Stimulated activated CD4-positive, alpha-beta T cell treated with anti-CD3 and anti-CD28 coated beads, Interleukin-1b, Interleukin-23, amount 100 ng/mL, for 4 hours (primary cell): ENCODE measurements at places on chromosomes 7 and 10.

- no peak for DNase-seq
Observed at GRCh38 chr7:67463983-67464382, 467.4 kb downstream of the TYW1 start.

GRCh38 chr10:33215635-33216034 lies 118.8 kb downstream of the NRP1 start:
- DNase-seq: no peak

GRCh38 chr7:100575206-100575631 lies 1.5 kb upstream of the SAP25 start:
- no peak for DNase-seq

DNA sequence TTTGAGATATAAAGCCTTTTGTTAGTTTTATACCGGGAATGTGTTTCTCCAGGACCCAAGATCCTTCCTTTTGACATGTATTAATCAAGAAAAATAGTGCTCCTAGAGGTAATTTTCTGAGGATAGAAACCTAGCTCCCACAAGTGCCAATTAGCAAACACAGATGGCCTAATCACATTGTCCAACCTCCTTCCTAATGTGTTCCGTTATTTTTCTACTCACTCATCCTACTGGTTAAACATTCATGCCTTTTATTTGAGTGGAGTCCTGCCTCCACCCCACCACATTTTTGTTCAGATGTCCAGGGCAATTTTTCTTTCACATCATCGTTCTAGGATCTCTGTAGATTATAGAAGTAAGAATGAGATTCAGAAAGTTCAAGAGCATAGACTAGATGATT lies 610.0 kb upstream of the MBL2 start:
- DNase-seq: no peak

DNA sequence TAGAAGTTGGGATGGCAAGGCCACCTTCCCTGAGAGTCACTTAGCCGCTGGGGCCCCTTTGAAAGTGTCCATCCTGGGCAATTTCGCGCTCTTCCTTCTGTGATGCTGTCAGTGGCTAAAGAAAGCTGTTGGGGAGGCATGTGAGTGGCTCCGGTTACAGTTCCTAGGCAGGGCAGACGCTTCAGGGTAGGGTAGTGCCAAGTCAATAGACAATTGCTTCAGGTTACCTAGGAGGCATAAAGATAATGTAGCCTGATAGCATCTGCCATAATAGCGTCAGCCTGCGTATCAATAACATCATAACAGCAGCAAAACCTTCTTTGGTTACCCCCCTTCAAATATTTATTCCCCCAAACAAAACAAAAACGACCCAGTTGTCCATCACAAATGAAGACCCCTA lies at the start of gene FAM107B:
TSS of gene FAM107B (minus strand) at position 101 of the 400 bp plus-strand sequence. CDS start 234 bp downstream, outside the sequence.
- DNase-seq: no peak

DNA sequence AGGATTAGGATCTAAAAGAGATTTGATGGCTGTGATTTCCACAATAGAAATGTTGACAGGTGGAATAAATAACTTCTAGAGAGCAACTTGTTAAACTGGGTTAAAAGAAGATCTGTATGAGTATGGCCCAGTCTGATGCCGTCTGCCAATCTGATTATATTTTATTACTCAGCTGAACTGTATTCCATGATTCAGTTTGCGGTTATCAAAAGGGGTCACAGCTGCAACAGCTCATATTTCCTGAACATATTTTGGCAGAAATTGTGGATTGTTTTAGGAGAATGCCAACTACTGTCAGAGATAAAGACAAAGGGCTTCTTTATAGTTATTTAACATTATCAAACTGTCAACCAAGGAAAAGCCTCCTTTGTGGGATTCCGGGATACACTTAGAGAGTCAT lies 244.8 kb upstream of the MINDY3 start:
- no peak for DNase-seq

DNA sequence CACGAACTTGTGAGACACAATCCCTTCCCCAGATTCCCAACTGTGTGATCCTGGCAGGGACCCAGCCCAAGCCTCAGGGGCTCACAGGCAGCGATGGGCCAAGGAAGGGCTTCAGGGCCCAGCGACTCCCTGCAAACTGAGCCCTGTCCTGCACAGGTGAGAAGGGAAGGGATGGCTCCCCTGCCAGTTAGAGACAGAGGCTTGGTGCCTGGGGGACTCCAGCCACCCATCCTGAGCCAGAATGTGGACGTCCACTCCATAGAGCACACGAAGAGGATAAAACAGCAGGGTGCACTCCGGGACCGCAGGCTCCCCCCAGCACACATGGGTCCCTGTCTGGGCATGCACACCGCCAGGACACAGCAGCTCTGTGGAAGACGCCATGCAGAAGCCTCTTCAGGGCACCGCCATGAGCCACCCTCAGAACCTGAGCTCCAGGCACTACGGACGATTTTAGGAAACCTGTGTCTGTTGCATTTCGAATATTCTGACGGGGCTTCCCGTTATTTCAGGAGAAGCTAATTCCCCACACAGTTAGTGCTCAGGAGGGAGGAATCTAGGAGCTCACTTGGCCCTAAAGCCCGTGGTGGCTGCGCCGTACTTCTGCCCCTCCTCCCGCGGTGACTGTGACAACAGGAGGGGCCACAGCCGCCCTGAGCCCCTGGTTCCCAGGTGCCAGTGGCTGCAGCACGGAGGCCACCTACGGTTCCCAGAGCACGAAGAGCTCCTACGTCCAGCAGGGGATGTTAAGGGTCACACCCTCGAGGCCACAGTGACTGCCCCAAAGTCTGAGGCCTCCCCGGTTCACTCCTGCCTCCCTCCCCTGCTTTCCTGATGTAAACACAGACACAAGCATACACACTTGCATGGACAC lies 326.0 kb downstream of the PTPRN2 start:
- DNase-seq: no peak

DNA sequence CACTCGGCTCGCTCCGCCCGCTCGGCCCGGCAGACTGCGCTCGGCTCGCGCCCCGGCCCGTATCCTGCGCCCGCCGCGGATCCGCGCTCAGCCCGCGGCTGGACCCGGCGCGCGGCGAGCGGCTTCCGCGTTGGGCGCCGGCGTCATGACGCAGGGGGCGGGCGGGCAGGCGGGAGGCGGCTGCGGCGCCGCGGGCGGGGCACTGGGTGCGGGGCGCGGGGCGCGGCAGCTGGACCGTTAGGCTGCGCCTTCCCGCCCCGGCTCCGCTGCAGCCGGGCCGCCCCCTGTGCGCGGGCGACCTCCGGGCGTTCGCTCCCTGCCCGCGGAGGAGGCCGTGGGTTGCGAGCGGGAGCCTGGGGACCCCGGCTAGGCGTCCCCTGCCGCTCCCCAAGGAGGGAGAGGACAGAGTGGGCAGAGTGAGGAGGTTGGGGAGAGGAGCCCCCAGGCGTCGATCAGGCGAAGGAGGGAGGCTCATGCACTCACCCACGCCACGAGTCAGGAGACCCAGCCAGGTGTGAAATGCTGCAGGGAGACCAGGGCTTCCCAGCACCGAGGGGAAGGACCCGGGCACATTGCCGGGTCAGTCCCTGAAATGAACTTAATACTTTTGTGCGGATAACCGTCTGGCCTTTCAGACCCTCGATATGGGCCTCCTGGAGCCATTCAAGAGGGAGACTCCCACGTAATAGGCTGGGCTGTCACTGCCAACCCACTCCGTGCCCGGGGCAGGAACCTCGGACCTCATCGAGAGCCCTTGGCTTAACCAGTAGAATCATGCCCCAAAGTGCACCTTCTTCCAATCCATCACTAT lies at the start of gene PIP4K2A:
TSS of gene PIP4K2A (minus strand) at position 100 of the 811 bp plus-strand sequence. CDS start 252 bp downstream, outside the sequence.
- peak; percentile 74 for DNase-seq

DNA sequence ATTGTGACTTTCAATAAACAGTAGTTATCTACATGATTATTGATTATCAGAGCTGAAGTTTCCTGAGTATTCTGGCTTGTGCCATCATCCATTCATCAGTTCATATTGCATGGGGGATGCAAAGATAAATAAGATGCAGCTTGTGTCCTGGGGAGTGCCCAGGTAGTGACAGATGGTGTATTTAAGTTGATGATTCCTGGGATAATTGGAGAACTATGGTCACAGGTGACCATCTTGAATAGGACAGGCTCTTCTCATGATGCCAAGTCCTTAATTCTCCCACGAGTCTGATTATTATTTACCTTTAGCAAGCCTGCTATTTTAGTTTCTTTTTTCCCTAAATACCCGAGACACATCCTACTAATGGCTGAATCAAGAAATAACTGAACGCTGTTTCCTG lies 64.9 kb downstream of the PLPP4 start:
- DNase-seq: no peak

DNA sequence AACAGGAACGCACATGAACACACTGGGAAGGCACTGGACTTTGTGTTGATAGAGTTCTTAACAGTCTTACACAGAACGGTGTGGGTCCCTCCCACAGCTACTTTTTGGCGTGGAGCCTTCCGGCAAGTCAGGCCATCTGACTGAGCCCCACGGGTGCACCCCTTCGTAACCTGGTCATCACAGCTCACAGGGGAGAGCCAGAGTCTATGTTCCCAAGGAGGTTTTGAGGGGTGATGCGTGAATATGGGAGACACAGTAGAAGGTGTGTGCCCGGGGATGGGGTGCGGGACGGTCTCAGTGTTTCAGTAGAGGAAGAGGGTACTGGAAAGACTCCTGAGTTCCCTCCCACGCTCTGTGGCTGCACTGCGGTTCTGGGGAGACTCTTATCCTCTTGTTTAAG lies 291.7 kb downstream of the DNAJB6 start:
- no peak for DNase-seq

GRCh38 chr10:76133597-76134255 lies 702.3 kb downstream of the LRMDA start:
- DNase-seq: no peak

- no peak for DNase-seq
Observed at GRCh38 chr7:40393660-40394059, 258.9 kb downstream of the SUGCT start.

DNA sequence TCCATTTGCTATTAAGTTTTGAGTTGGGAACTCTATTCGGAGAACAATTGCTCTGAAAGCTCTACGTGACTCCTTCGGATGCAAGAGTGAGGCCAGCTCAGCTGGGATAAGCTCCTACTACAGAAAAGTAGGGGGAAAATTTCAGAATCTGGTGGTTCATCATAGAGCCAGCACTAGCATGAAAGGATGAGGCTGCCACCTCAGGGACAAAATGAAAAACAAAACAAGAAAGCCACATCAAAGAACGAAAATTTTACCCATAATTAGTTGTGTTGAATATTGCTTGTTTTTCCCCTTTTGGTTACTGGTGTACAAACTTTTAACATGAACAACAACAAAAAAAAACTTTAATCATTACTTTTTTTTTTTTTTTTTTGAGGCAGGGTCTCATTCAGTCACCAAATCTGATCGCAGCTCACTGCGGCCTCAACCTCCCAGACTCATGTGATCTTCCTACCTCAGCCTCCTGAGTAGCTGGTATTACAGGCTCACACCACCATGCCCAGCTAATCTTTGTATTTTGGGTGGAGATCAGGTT lies 39.7 kb upstream of the NFE2L3 start:
- DNase-seq: no peak

GRCh38 chr10:6877722-6878392 lies 297.8 kb upstream of the PRKCQ start:
- DNase-seq: no peak

DNA sequence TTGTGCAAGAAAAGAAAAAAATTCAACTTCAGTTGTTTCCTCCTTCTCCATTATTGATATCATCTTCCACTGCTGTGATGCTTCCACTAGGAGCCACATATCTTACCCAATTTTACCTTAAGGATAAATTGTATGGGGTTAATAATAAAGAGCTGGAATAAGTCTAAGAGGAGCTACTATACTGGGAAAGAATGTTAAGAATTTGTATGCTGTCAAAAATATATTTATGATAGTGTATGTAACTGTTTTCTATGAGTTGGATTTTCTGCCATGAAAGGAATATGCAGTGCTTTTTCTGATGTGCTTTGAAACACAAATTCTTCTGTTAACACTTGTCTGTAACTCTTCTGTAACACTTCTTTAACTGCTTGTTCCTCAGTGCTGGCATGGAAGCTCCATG lies 219.1 kb downstream of the VTI1A start:
- DNase-seq: no peak

- no peak for DNase-seq
Observed at GRCh38 chr7:47953822-47954221, 5.6 kb upstream of the PKD1L1 start.

GRCh38 chr7:134831862-134832261 lies 52.4 kb downstream of the CALD1 start:
- DNase-seq: no peak

DNA sequence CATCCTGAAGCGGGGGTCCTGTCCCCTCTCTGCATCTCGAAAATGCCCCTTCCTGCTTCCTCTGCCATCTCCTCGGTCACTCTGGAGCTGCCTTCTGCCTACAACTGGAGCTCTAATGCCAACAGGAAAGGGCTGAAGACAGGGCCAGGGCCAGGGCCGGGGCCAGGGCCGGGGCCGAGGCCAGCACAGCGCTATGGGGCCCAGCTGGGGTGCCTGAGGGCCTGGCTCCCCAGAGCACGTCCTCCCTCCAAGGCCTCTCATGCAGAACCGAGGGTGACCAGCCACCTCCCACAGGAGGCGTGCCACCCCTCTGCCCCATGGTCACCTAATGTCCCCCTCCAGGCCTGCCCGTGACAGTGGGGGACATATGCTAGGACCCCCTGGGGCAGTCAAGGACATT lies 155.7 kb downstream of the PRKAG2 start:
- DNase-seq: no peak

DNA sequence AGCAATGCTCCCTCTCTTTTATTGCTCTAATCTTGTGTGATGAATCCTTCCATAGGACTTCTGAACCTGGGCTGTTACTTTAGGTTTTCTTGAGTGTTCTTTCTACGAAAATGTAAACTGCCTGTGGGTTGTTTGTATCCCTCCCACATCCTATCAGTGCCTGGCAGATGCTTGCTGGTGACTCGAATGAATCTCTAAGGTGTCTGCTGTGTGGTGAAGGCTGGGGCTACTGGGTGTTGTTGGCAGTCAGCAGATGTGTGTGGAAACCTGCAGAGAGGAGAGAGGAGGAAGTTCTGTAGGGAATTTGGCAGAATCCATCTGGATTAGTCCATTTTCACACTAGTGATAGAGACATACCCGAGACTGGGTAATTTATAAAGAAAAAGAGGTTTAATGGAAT lies 639.4 kb downstream of the CALN1 start:
- DNase-seq: no peak

- DNase-seq: no peak
Observed at GRCh38 chr7:66630531-66630930, 1.9 kb downstream of the KCTD7 start.

DNA sequence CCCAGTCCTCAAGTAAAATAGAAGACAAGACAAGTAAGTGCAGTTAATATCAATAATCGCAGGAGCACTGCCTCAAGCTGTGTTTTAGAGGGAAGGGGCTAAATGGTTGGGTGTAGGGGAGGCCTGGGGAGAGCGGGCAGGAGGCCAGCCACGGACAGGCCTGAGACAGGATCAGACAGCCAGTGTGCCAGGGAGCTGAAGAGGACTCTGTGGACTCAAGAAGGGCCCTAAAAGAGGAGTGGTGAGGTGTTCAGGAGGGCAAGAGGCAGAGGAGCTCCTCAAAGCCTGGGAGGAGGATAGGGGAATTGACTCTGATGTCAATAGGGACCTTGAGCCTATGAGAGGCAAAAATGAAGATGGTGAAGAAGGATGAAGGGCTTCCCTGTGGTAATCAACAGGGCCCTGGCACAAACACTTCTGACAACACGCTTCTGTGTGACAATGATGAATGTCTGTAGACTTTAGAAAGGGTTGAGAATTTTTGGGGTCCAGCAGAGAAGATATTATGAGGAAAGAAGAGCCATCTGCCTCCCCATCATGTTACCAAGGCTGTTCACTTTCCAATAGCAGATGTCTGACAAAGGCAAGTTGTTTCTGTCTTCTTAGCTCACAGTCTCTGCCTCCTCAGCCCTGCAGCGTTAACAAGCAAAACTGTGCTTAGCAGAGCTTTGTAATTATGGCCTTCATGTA lies 2.4 kb upstream of the PTPRE start:
- DNase-seq: no peak
